ENCODE measurements at places on chromosomes 2 and 18. TPM values are rescaled to one million over a fixed set of nuclear protein-coding genes. Genes with fewer than 3 reads are reported as not detected.

Gene RTP5
- not detected for total RNA-seq

Gene CBLN2
- not detected for total RNA-seq

Gene CAMKMT
- 3.6 TPM for total RNA-seq

Gene CYP27A1
- total RNA-seq = 7.4 TPM

Gene VIT
- total RNA-seq = 6.8 TPM

Gene IAH1
- 81.6 TPM for total RNA-seq

Gene PCARE
- 0.72 TPM for total RNA-seq

Gene SERPINB4
- not detected for total RNA-seq

Gene ZNF2
- 3.1 TPM for total RNA-seq

Gene ABCA12
- total RNA-seq = not detected

Gene SPTBN1
- total RNA-seq = 420 TPM

DNA sequence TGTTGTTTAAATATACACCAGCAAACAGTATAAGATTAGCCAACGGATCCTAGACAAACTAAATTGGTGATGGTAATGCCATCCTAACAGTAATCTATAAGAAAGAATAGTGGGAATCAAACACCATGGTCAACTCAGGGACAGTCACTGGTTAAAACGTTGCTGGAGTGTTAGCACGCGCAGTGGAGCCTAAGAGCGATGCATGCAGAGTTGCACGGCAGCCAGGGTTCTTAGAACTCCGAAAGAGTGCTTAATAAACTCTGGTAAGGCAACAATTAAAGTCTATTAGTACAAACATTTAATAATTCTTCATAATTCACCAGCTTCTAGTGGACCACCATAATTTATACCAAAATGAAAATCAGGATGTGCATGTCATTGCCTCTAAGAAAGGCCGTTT, 22.2 kb downstream of the LANCL1 start:
- H3K27me3 ChIP-seq = no peaks in the 10 kb centered on the region
- no peak for DNase-seq
- H3K27ac ChIP-seq = no peak overlapping the region
- H3K4me1 ChIP-seq = no peaks in the 10 kb centered on the region

- H3K36me3 ChIP-seq = no peaks in the 10 kb centered on the region
- H3K27ac ChIP-seq = no peak overlapping the region
- DNase-seq = no peak
- no peak overlapping the region for H3K4me3 ChIP-seq
Measured at GRCh38 chr2:16900405-16901025, 234.9 kb upstream of the CYRIA start.

- H3K27ac ChIP-seq = no peak overlapping the region
- H3K27me3 ChIP-seq = no peaks in the 10 kb centered on the region
Measured at GRCh38 chr2:60676706-60677330, 79.2 kb upstream of the PAPOLG start.

GRCh38 chr2:235820571-235820970, 326.7 kb downstream of the AGAP1 start:
- no peak overlapping the region for H3K4me3 ChIP-seq
- no peaks in the 10 kb centered on the region for H3K27me3 ChIP-seq
- H3K27ac ChIP-seq = no peak overlapping the region
- no peaks in the 10 kb centered on the region for H3K4me1 ChIP-seq

GRCh38 chr18:32911660-32912284, 138.9 kb upstream of the KLHL14 start:
- no peak overlapping the region for H3K27ac ChIP-seq
- H3K4me3 ChIP-seq = no peak overlapping the region
- H3K27me3 ChIP-seq = no peaks in the 10 kb centered on the region
- H3K36me3 ChIP-seq = no peaks in the 10 kb centered on the region
- DNase-seq = no peak
- H3K4me1 ChIP-seq = no peaks in the 10 kb centered on the region

GRCh38 chr2:212381428-212382102, 157.0 kb downstream of the ERBB4 start:
- no peak overlapping the region for H3K27ac ChIP-seq
- no peak overlapping the region for H3K4me3 ChIP-seq
- DNase-seq = no peak
- H3K4me1 ChIP-seq = no peaks in the 10 kb centered on the region
- H3K36me3 ChIP-seq = no peaks in the 10 kb centered on the region

DNA sequence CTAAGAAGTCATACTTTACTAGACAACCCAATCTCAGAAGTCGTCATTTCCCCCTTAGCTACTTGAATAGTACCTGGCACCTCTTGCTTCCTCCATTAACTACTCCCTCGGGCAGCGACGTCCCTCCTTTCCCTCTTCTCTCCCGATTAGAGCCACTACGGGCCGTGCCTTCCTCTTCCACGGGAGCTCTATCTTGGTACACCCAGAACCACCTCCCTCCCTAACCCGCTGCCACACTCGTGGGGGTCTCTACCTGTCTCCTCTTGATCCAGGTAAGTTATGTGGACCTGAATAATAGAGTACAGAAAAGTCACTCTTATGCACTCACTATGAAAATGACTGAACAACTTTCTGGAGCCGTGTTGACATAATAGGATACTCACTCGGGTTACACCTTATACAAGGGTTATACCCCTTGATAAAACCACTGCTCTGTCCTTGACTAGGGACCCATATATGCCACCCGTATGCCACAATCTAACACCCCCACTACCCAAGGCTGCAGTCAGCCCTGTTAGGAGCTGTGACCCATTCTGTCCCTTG, 595 bp upstream of the HDHD2 start:
- H3K4me1 ChIP-seq = peaks cover 27% of the 10 kb centered on the region
- H3K27ac ChIP-seq = peak overlapping the region; percentile 98
- DNase-seq = peak; percentile 21
- peak overlapping the region; percentile 78 for H3K4me3 ChIP-seq
- H3K36me3 ChIP-seq = no peaks in the 10 kb centered on the region

DNA sequence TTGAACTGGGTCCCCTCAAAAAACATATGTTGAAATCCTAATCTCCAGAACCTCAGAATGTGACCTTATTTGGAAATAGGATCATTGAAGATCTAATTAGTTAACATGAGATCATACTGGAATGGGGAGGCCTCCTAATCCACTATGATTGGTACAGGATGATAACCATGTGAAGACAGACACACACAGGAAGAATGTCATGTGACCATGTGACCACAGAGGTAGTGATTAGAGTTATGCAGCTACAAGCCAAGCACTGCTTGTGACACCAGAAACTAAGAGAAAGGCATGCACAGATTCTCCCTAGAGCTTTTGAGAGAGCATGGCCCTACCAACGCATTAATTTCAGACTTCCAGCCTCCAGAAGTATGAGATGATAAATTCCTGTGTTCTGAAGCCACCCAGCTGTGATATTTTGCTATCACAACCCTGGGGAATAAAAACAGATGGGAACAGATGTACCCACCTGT, 47.0 kb upstream of the TGIF1 start:
- no peaks in the 10 kb centered on the region for H3K27me3 ChIP-seq
- no peak for DNase-seq
- H3K36me3 ChIP-seq = no peaks in the 10 kb centered on the region
- H3K27ac ChIP-seq = no peak overlapping the region

DNA sequence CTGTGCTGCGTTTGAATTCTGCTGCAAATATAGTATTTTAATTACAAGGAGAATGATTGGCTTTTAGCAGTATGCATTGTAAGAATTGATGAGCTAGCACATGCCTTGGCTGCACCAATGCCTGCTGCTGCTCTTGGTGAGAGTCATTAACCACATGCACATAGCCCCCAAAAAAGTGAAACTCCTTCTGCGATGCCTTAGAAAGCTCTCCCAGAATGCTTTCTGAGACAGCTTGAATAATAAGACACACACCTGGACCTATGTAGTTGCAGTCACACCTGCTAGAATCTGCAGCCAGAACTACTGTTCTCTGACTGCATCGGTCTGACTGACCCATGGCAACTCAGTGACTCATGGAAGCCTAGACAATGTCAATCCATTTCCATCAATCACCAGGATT, 170.1 kb upstream of the DDX18 start:
- no peaks in the 10 kb centered on the region for H3K27me3 ChIP-seq
- no peak overlapping the region for H3K27ac ChIP-seq
- H3K4me3 ChIP-seq = no peak overlapping the region
- no peaks in the 10 kb centered on the region for H3K4me1 ChIP-seq
- H3K36me3 ChIP-seq = no peaks in the 10 kb centered on the region

GRCh38 chr2:112626604-112627059, 19.1 kb upstream of the SLC20A1 start:
- no peaks in the 10 kb centered on the region for H3K27me3 ChIP-seq
- peak overlapping the region; percentile 84 for H3K27ac ChIP-seq
- peak; percentile 67 for DNase-seq

DNA sequence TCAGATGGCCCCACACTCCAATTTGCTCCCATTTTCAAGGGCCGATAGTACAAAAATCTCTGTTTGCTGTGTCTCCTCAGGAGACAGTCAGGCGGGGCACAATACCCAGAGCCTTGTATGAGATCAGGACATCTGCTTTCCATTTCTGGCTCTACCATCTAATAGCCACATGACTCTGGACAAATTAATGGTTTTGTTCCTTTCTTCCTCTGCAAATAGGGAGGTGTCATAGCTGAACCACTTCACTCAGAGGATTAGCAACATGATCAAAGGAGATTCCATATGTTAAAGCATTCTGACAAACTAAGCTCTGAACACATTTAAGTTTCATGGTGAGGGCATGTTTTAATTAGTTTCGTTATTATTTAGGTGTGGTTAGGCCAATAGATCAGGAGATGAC, 602.1 kb upstream of the SYT4 start:
- H3K4me1 ChIP-seq = no peaks in the 10 kb centered on the region
- DNase-seq = no peak
- no peaks in the 10 kb centered on the region for H3K36me3 ChIP-seq
- no peak overlapping the region for H3K4me3 ChIP-seq
- H3K27ac ChIP-seq = no peak overlapping the region
- H3K27me3 ChIP-seq = no peaks in the 10 kb centered on the region

DNA sequence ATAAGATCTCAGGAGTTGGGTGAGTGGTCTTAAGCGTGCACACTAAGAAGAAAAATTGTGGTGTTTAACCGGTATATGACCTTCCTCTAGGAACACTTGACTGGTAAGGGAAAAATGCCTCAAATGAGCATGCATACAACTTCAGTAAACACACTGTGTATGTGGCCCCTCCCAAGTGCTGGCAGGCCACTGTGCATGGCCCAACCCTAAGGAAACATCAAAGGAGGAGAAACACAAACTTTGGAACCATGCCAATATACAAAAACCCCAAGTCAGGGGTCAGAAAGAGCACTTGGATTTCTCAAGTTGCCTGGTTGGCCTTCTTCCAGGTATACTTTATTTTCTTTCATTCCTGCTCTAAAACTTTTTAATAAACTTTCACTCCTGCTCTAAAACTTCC, 308.9 kb upstream of the LRRTM4 start:
- no peaks in the 10 kb centered on the region for H3K27me3 ChIP-seq
- H3K27ac ChIP-seq = no peak overlapping the region
- no peaks in the 10 kb centered on the region for H3K36me3 ChIP-seq
- no peak overlapping the region for H3K4me3 ChIP-seq
- DNase-seq = no peak

GRCh38 chr2:25341753-25342371, at the start of gene DNMT3A:
TSS of gene DNMT3A (minus strand) at chr2:25341925. CDS start at chr2:25313984, 27,941 bp downstream.
- peak within 1 kb of the TSS; percentile 86 for H3K27ac ChIP-seq
- DNase-seq = peak; percentile 86
- no peaks in the 10 kb centered on the region for H3K27me3 ChIP-seq
- no peaks in the 10 kb centered on the region for H3K36me3 ChIP-seq
- peak within 1 kb of the TSS; percentile 99 for H3K4me3 ChIP-seq

GRCh38 chr2:181241366-181241765, 215.8 kb upstream of the ITGA4 start:
- H3K36me3 ChIP-seq = no peaks in the 10 kb centered on the region
- no peaks in the 10 kb centered on the region for H3K4me1 ChIP-seq
- no peak for DNase-seq
- H3K27ac ChIP-seq = no peak overlapping the region

DNA sequence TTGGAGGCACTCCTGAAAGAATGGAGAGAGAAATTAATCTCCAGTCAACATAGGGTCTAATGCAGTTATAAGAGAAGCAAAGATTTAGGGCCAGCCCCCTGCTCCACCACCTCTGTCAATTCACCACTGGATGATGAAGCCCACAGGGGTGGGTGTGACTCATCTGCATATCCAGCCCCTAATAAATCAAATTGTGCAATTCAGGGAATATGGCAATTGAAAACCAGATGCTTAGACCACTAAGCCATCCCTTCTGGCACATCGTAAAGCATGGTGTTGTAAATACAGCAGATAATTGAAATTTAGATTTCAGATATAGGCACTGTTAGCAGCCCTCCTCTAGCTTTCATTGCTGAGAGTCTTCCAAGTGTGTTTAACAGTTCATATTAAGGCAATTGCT, 541.4 kb downstream of the PARD3B start:
- no peaks in the 10 kb centered on the region for H3K36me3 ChIP-seq
- no peak overlapping the region for H3K27ac ChIP-seq
- H3K4me3 ChIP-seq = no peak overlapping the region
- no peaks in the 10 kb centered on the region for H3K27me3 ChIP-seq

DNA sequence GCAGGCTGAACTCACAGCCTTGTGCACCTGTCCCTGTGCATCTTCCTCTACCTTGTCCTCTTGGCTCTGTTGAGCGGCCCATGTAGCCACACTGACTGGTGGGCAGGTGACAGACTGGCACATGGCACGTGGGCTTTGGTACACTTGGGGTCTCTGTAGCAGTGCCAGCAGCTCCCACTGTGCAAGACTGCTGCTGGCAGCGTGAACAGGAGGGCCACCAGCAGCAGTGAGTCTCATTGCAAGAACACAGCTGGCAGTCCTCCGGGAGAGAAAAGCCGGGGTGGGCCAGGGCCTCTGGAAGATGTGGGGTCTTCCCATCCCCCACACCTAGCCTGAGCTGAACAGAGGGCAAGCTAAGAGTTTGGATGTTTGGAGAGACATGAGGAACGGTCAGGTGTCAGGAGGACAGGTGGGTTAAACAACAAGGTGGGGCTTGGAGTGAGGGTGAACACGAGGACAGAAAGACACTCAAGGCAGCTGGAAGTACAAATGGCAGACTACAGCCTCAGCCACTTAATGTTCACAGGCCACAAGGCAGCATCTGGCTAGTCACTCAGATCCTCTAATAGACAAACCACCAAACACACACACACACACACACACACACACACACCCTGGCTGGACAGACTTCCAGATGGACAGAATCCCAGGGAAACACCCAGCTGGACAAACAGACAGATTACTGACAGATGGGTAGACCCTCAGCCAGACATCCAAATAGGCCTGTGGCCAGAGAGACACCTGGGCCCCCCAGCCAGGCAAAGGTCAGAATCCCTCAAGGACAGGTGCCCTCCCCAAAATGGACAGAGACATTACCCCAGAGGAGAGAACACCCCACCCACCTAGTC, 2.3 kb upstream of the PTPN18 start:
- H3K4me1 ChIP-seq = peaks cover 14% of the 10 kb centered on the region
- DNase-seq = no peak
- no peak overlapping the region for H3K27ac ChIP-seq
- no peaks in the 10 kb centered on the region for H3K27me3 ChIP-seq
- H3K4me3 ChIP-seq = no peak overlapping the region

DNA sequence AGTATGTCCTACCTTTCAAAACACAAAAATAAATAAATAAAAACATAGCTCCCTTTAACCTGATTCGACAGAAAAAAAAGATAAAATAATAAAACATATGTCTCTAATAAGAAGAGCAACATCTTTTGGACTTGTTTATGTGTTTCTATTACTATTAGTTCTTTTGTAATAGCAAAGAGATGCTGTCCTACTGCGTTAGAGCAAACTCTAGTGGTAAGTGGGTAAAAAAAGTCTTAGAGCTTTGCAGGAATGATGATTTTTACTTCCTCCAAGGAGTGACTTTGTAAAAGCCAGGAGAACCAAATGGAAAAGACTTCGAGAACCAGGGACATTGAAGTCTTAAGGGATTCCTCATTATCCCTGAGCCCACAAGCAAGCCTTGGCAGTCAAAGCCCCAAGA, 450.1 kb downstream of the METTL4 start:
- H3K4me1 ChIP-seq = no peaks in the 10 kb centered on the region
- H3K27ac ChIP-seq = no peak overlapping the region
- H3K27me3 ChIP-seq = no peaks in the 10 kb centered on the region
- no peaks in the 10 kb centered on the region for H3K36me3 ChIP-seq
- DNase-seq = no peak
